GOT3 (cell line): ENCODE measurements at places on chromosomes 1 and 21.

- DNase-seq, result no peak
These were observed 4.5 kb downstream of the MMEL1 start for GRCh38 chr1:2628191-2628932.

GRCh38 chr1:5151511-5151910 lies 497.1 kb downstream of the AJAP1 start:
- no peak for DNase-seq

- DNase-seq, result no peak
These were observed 85.6 kb upstream of the FMN2 start for GRCh38 chr1:240005997-240006650.

GRCh38 chr1:41884256-41885230 lies 34.2 kb downstream of the HIVEP3 start:
- no peak for DNase-seq

GRCh38 chr21:14493731-14494130 lies 52.4 kb downstream of the SAMSN1 start:
- no peak for DNase-seq
